ENCODE measurements at places on chromosomes 2 and 18. TPM values are rescaled to one million over a fixed set of nuclear protein-coding genes. Genes with fewer than 3 reads are reported as not detected.
A peak's percentile ranks its signal among the peaks of the same experiment; 100 is the strongest.

DNA sequence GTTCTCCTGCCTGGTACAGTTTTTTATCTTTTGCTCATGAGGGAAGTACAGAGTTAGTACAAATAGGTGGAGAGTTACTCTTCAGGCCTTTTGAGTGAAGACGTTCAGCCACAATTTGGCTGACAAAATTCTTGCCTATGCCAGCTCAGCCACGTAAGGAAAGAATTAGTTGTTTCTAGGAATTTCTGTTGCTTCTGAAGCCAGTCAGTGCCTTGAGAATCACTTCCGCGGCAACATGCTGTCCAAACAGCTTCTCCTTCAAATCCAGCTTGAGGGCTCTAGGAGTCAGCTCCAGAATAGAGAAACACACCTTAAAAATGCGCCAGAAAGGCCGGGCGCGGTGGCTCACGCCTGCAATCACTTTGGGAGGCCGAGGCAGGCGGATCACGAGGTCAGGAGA is 27.5 kb downstream of the M1AP start:
- no peaks in the 10 kb centered on the region for H3K36me3 ChIP-seq
- H3K27me3 ChIP-seq = peaks cover 33% of the 10 kb centered on the region
- H3K27ac ChIP-seq = no peak overlapping the region
- no peak overlapping the region for H3K4me3 ChIP-seq

DNA sequence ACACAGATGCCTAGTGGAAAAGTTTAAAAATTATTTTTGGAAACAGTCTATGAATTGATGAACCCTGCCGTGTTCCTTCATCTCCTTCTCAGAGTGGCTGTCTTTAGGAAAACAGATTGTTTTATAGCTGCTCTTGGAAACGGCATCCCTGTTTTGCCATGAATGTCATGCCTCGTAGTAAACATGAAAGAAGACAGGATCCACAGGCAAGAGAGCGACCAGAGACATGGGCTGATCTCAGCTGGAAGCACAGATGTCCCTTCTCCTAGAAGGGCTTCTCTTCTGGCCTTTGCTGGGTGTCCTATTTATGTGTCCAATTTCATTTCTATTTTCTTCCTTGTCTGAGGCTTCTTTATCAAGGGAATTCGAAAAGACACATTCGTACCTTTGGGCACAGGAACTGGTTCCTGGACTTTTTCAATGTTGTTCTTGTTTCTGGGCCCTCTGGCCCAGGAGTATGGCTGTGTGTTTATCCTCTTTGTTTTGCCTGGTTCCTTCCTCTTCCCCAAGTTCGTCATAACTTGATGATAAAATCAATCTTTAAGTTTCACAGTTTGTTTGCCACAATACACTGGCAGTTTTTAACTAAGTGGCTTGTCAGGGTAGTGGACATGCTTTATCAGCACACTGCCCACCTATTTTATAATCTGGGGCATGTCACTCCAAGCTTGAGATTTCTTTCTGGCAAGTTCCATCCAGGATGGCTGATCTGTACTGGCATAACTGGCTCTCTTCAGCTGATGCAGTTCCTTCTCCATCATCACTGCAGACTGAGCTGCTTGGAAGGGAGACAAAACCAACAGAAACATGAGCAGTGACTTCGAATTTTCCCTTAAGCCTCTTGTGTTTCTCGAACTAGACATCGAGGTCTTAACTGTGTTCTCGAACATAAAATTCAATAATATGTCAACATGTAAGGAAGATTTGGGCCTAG is 63.2 kb upstream of the MGAT4A start:
- no peak overlapping the region for H3K27ac ChIP-seq
- no peak for DNase-seq
- no peak overlapping the region for H3K4me3 ChIP-seq
- H3K27me3 ChIP-seq = peaks cover 13% of the 10 kb centered on the region
- no peaks in the 10 kb centered on the region for H3K4me1 ChIP-seq

GRCh38 chr2:181123798-181124231 is 143.4 kb downstream of the UBE2E3 start:
- no peaks in the 10 kb centered on the region for H3K36me3 ChIP-seq
- no peaks in the 10 kb centered on the region for H3K27me3 ChIP-seq
- H3K4me1 ChIP-seq = peaks cover 10% of the 10 kb centered on the region
- DNase-seq = peak; percentile 28

DNA sequence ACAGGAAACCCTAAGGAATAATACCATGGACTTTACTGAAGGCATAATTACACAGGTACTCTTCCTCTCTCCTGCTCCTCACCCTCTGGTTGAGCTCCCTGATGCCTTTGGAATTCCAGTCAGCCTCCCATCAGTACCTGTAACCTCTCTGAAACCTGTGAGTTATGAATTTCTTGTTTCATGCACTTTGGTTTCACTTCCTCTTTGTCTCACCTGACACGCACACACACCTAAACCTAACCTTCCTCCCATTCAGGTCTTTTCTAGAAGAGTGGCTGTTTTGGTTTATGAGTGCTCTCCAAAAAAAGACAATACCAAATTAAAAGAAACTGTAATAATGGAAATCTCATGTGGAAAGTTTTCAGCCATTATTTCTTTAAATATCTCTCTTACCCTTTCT is 451.3 kb upstream of the VWC2L start:
- H3K4me3 ChIP-seq = no peak overlapping the region
- H3K27ac ChIP-seq = no peak overlapping the region
- no peaks in the 10 kb centered on the region for H3K36me3 ChIP-seq
- H3K27me3 ChIP-seq = no peaks in the 10 kb centered on the region
- no peak for DNase-seq

The CYP27C1 gene
- 5.7 TPM for total RNA-seq

The DTNB gene
- 5.1 TPM for total RNA-seq

The TYMS gene
- total RNA-seq = 38.7 TPM

The CREG2 gene
- total RNA-seq = 0.11 TPM
